ENCODE measurements at places on chromosomes 4 and X. TPM values are rescaled to one million over a fixed set of nuclear protein-coding genes. Genes with fewer than 3 reads are reported as not detected.

DNA sequence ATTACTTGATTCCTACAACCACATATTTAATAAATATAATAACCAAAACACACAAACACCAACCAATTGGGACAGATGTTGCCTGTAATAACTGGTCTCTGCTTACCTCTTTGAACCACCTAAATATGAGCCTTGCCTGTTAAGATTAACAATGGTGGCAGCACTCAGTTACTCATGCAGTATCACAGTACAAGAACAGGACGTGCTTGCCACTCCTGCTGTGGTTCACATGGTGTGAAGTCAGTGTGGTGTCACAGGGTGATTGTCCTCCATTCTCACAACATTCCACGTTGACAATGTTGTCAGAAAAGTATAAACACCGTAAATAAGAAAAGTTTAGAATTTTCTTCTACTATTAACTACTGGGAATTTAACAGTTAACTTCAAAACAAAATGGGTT is 365.0 kb downstream of the PPP3CA start:
- no peak for DNase-seq

The PGRMC2 gene
- 18.6 TPM for total RNA-seq

- DNase-seq = no peak
Measured at GRCh38 chrX:554271-554670, 76.3 kb upstream of the SHOX start.

DNA sequence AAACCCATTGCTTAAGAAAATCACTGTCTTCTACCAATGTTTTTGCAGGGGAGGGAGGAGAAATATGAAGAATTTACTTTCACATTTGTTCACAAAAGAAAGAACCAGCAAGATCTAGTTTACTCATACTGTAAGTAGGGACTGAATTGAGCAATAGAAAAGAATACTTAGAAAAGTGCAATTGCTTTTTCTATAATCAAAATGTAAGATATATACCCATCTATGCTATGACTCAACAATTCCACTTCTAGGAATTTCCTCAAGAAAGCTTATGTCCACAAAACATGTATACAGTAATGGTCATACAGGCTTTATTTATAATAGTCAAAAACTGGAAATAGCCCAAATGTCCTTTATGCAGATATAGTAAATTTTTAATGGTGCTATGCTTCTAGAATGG is 196.4 kb downstream of the LRBA start:
- peak; percentile 41 for DNase-seq

GRCh38 chr4:8523175-8523574 is 57.0 kb upstream of the GPR78 start:
- no peak for DNase-seq

All from fibroblast of the aortic adventitia (primary cell).